ENCODE measurements at places on chromosomes 5 and 9.

DNA sequence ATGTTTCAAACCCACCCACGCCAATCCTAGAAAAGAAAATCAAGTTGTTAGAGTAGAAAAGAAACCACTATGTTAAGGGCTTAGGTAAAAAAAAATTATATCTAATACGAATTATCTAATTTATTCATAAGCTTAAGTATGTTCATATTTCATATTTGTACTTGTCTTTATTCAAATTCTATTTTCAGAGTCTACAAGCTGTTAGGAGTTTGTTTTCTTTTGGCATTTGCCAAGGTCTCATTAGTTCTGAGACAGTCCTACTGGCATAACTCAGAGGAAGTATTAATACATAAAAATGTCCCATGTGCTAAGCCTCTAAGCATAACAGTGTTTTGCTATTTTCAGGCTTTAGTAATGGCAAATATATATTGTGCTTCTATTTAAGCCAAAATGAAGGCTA lies 57.6 kb downstream of the STARD4 start:
- DNase-seq, result no peak

DNA sequence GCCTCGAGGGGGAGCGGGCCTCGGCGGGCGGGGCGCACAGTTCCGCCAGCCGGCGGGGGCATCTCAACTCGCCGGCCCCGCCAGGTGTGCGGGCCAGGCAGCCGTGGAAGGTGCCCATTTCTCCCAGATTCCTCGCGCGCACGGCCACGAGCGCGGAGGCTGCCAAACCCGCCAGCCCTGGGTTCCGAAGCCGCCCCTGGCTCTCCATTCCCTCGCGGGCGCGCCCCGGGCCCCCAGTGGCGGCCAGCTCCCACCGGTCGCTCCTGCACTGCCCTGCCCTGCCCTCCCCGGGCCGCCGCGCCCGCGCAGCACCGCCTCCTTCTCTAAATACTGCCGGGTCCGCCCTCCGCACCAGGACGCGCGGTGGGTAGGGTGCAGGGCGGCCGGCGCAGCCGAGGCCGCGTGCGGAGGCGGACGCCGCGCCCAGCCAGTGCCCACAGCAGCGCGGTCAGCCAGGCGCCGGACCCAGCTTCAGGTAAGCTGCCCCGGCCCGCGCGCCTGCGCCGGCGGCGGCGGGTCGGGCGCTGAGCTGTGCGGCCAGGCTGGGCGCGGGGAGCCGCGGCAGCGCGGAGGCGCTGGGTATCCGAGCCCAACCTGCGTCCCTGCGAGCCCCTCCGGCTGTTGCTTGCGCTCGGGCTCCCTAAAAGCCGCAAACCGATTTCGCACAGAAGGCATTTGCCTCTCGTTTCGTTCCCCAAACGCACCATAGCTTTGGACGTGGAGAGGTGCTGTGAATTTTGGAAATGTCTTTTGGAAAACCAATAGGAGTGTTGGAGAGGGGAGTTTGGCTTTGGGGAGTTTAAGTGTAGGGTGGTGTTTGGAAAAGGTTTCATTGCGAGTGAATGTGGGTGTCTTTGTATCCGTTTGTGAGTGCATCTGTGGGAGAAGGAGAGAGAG lies at the start of gene TMEM171:
Gene TMEM171, plus strand, starts transcription at position 354 of the 897 bp plus-strand sequence. CDS start 2,799 bp downstream, outside the sequence.
- DNase-seq, result peak; percentile 84

DNA sequence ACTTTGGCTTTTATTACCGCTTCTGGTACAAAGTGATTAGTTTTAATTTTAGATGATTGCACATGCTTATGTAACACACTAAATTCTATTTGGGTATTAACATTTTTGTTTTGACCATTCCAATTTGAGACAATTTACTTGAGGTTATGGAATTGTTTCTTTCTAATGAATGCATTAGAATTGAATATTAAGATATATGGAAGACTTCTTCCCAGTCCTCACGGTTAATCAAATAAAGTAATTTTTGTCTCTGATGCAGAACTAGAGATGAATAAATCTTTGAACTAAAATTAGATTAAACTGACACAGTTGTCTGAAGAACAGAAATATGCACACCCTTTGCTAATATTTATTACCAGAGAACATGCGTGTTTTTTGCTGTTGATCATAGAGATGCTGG lies 127.1 kb upstream of the FBXL17 start:
- no peak for DNase-seq

GRCh38 chr5:67451640-67452279 lies 255.2 kb upstream of the CD180 start:
- DNase-seq, result no peak

DNA sequence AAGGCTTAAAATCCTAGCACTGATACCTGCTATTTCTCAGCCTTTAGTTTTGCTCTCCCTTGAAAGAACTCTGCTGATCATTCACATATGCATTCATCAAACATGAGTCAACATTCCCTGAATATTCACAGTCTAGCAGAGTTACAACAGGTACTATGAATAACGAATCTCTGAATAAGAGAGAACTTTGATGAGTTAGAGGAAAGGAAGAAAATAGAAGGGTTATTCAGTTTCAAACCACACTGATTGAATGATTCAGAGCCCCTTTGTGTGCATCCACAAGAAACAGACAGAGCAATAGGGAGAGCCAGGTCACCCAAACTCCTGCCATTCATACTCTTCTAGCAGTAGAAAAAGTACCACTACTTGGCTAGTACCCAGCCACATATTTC lies 36.0 kb downstream of the FOXD1 start:
- DNase-seq, result no peak

DNA sequence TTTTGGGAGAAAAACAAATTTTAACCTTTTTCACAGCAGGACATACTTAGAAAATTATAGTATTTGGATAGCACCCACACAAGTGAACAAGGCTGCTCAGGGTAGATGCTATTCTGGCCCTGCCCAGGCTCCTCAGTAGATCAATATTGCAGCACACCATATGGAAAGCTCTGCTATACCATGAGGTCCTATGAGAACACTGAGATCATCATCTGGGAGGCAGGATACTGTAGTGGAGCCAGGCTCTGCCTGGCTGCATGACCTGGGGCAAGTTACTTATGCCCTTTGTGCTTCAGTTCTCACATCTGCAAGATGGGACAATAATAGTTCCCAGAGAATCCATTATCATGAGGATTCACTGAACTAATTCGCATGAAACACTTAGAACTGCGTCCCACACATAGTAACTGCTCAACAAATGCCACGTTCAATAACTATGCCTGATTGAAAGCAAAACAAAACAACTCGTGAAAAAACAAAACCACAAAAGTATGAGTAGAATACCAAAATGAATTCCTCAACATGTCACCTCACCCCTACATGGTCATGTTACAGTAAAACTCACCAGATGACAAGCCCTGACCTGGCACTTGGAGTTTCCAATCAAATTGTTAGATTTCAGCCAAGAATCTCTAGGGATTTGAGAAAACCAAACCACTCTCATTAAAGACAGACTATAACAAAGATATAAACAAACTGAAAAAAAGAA lies 31.9 kb downstream of the ARSB start:
- DNase-seq, result peak; percentile 16

GRCh38 chr9:106992186-106992585 lies 129.2 kb downstream of the ZNF462 start:
- no peak for DNase-seq

DNA sequence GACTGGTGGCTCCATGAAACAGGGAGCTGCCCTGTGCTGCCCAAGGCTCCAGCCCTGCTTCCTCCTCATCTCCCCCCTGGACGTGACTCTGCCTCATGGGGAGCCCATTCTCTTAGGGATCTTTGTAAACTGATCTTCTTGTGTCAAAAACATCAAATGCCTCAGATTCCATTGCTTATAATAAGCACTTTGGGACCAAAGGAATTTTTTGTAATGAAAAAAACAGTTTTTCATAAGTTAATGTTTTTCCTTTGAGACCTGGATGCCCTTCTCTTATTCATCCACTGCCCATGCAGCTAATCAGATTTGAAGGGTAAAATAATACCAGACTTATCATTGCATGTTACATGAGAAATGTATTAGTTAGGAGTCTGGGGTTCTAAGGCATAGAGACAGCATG lies 41.7 kb downstream of the PALM2AKAP2 start:
- DNase-seq, result peak; percentile 19

DNA sequence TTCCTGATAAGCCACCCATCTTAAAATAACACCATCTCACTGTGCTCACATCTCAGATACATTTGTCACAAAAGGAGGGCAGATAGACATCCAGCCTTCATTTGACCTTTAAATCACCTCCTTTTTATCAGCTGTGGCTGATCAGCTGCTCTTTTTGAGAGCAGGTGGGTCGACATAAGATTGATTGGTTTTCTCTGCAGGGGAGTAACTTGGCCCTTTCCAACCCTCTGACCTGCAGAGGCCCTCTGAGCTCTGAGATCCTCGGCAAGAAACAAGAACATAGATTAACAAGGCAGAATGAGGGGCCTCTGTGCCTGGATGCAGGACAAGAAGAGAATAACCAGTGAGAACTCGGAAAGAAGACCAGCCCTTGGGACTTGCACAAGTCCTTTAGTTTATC lies 33.5 kb upstream of the GLRA1 start:
- no peak for DNase-seq

DNA sequence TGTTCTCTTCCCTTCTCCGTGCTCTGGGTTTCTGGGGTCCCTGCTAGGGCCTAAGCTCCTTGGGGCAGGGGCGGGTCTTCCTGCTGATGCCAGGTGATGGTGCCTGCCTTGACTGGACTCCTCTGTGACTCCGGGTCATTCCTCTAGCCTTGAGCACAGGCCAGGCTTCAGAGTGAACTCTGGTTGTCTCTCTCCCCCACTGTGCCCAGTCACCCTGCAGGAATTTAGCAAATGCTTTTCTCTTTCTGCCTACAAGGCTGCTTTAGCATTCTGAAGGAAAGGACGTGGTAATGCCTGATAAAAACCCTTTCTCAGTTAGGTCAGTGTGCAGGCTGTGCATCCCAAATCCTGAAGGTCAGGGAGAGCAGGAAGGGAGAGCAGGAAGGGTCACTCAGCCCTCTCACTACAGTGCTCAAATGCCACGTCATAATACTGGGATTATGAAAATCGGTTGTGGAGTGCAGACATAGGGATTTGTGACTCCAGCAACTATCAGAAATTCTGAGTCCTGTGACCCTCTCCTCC lies 2.7 kb downstream of the CXCL14 start:
- DNase-seq, result peak; percentile 75

- DNase-seq, result no peak
Measured at GRCh38 chr5:98742396-98743073, 30.9 kb upstream of the RGMB start.

DNA sequence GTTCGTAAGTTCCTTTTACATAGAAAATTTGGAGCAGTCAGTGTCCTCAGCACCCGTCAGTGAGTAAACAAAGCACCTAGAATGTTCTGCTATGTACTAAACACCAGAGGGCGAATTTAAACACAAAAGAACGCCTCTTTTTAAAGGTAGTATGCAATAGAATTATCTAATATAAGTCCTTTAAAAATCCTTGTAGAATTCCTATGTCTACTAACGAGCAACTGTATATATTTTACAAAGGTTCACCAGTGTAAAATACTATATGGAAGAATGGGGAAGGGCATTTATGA lies 499 bp upstream of the TMEM232 start:
- no peak for DNase-seq

GRCh38 chr5:177431317-177432142 lies 5.1 kb downstream of the GRK6 start:
- no peak for DNase-seq

DNA sequence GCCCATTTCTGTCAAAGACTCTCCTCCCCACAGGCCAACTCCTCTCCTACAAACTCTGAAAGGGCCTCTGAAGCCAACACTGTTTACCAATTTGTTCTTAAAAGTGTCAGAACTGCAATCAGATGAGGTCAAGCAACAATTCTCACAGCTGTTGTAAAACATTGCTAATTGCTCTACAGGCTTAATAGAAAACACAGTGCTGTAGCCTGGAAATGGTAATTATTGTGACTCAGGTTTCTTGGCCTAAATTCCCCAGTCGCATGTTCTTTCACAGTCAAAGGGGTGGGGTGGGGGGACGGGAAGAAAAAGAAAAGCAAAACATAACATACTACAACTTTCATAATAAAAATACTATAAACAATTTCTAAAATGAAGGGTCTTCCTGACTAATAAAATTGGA lies 343.2 kb downstream of the DMAC1 start:
- DNase-seq, result no peak

- no peak for DNase-seq
Measured at GRCh38 chr9:3058409-3058808, 214.5 kb upstream of the PUM3 start.

- DNase-seq, result peak; percentile 27
Measured at GRCh38 chr5:72377910-72378638, 57.9 kb downstream of the PTCD2 start.

- DNase-seq, result no peak
Measured at GRCh38 chr5:31407921-31408693, 123.8 kb downstream of the DROSHA start.

DNA sequence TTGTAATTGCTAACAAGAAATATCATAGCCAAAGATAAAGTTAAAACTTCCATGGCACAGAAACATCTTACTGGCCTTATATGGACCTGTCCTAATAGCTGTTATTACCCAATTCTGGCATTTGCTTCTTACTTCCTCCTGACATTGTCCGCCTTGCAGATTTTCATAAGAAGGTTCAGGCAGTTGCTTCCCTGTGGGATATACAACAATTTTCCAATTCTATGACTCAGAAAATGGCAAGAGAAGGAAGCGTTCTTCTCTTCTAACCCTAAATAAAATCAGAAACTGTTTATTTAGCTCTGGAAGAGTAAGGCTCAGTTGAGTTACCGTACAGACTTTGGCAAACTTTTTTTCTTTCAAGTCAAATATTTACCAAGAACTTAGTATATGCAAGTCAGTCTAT lies 1.7 kb downstream of the PRKAA1 start:
- peak; percentile 66 for DNase-seq

DNA sequence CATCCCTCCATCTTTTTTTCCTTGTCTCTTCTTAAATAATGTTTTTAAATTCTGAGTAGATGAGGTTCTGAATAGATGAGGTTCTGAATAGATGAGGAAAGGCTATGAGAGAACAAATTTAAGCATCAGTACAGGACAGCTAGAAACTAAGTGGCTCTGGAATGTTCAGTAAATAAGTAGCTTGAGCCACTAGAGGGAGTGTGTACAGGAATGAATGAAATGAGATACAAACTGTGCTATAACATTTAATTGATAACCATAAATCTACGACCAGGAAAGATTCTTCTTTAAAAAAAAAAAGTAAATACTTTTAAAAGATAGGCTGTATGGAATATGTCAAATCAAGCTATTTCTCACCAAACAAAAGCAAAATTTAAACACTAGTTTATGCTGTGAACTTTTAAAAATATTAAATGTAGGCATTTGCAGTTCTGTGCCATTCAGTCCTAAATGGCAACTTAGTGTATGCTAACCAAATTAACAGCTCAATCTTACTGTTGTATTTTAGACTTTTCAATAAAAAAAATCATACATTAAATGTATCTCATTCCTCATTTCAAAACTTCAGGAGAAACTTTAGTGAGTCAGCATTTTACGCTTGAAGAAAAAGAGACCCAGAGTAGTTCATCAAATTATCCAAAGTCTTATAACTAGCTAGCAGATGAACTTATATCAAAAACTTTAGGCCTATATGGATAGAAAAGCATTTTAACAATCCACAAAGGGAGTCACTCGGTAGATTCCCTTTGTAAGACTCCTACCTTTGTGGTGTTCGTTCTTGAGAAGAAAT lies 70.4 kb upstream of the SNX2 start:
- DNase-seq, result peak; percentile 58

GRCh38 chr5:79829260-79829659 lies 139.6 kb downstream of the CMYA5 start:
- DNase-seq, result no peak
